NCI-H345 (cell line): ENCODE measurements at places on chromosomes 3 and 15.

- DNase-seq = peak; percentile 82
Observed at GRCh38 chr15:62109982-62110851, 43.4 kb downstream of the C2CD4A start.

GRCh38 chr15:72306211-72306785, 13.7 kb downstream of the CELF6 start:
- DNase-seq = no peak

DNA sequence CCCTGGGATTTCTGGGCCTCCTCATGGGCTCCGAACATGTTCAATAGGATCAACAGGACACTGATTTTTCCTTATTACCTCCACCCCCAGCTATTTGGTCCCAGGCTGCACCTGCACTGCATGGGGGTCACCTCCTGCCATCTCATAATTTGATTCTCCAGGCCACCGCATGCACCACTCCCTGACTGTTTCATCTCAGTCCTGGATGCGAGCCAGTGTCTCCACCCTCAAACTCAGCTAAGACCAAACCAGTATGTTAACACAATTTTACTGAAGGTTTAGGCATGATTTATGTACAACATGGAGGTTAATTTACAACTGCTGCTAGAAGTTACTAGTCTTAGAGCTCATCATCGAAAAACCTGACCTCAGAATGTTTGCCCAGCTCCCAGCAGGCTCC, 249.5 kb downstream of the UACA start:
- DNase-seq = no peak

GRCh38 chr3:123684636-123685035, 99.8 kb upstream of the HACD2 start:
- no peak for DNase-seq

GRCh38 chr15:90539789-90540188, 10.1 kb downstream of the CRTC3 start:
- DNase-seq = no peak

- no peak for DNase-seq
Observed at GRCh38 chr3:194086388-194087075, 49.4 kb upstream of the HES1 start.

DNA sequence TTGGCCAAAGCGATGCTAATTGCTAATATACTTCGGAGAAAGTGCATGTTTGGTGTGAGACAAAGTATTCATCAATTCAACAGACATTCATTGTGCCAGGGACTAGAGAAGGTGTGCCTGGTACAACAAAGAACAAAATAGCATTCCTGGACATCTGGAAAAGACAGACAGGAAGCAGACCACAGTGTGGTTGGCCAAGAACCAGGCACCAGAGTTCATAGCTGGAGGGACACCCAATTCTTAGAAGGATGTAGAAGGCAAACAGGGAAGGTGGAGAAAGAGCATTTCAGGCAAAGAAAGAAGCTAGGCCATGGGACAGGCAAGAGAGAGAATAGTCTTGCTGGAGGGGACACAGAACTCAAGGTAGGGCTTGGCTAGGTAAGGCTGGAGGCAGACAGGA, 105.8 kb upstream of the ETV5 start:
- DNase-seq = no peak

GRCh38 chr3:25476639-25477038, 48.6 kb downstream of the RARB start:
- no peak for DNase-seq

DNA sequence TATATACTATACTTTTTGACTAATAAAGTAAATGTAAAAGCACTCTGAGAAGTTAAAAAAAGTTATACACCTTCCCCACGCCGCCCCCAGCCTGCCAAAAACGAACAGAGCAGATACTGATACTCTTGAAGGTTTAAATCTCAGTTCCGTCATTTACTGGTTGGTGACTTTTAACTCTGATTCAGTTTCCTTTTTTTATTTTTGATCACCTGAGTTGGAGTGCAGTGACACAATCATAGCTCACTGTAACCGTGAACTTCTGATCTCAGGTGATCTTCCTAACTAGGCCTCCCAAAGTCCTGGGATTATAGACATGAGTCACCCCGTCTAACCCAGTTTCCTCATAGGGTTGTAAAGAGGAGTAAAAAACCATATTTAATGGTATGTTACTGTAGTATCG, 3.3 kb upstream of the TIPIN start:
- no peak for DNase-seq

DNA sequence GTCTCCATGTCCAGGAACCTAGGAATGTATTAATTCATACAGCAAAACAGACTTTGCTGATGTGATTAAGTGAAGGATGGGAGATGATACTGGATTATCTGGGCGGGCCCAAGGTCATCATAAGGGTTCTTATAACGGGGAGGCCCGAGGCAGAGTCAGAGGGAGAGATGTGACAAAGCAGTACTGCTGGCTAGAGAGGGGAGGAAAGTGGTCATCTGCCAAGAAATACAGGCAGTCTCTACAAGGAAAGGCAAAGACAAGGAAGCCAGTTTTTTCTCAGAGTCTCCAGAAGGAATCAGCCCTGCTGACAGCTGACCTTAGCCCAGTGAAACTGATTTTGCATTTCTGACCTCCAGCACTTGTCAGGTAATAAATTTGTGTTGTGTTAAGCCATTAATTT, 66.2 kb upstream of the CORO2B start:
- no peak for DNase-seq

- no peak for DNase-seq
Observed at GRCh38 chr3:98972155-98972554, 70.7 kb upstream of the DCBLD2 start.

GRCh38 chr3:52820736-52821135, 9.7 kb downstream of the ITIH4 start:
- peak; percentile 2 for DNase-seq

DNA sequence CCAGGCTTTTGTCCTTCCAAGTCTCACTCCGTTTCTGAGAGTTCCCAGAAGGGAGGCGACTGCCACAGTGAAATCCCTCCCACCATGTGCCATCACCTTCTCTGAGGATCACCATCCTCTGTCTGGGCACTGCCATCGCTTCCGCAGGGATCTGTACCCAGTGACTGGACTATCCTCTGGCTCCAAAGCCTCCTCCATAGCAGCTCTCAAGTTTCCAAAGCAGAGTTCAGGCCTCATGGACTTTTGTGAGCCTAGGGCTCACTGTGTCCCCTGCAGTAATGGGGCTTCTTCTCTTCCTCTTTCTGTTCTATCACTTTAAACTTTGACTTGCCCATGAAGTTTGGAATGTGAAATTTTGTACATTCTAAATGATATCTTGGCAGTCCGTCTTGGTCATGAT, 63.9 kb downstream of the TIPARP start:
- DNase-seq = no peak

DNA sequence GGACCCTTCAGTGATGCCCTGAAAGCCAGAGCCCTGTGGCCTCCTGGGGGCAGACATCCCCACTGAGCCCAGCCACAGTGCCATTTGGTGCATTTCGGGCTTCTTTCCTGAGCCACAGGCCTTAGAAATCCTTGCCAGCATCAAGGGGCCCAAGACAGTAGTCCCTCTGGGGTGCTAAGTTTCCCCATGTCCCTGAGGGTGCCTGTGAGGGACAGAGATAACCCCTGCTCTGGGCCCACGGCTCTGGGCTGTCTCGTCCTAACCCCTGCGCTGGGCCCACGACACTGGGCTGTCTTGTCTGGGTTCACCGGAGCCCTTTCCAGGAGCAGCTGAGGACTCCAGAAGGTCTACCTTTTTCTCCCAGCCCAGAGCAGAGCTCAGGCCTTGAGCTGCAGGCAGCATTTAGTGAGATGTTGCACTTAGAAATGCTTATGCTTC, 45.1 kb upstream of the FGD5 start:
- no peak for DNase-seq

DNA sequence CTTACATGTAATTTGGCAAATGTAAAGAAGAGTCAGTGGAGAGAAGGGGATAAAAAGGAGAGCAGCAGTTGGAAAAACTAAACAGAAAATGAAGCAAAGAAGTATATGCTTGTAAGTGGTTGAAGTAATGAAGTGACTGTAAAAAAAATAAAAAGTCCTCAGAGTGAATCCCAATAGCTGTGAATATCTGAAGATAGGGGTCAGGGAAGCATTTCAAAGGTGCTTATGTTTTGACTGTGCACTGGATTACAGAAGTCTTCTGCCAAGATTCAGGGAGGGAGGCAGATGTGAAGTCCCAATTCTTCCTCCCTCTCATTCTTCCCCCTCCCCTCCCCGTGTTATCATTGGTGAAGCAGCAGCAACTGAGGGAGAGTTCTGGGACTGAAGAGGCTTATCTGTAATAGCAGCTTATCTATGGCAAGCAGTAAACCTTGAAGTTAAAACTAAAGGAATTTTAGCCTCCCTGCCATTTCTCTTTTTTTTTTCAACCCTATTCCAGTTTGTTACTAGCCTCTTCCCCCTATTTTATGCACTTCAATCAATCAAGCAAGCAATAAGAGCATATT, 597.9 kb downstream of the IGSF11 start:
- no peak for DNase-seq

DNA sequence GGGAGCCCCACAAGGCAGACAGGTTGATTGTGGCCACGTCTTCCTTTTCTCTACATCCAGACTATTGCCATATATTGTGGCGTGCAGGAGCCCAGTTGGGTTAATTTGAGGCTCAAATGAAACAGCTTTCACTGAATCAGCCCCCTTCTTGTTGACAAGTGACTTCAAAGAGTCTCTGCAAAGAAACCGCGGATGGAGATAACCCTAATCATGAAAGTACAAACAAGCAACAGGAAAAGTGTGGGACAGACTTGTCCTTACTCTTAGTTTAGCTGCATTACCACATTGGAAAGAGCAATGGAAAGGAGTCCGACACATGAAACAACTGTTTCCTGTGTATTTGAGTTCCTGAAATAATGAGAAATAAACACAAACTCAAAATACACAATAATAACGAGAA, 3.3 kb downstream of the TMEM40 start:
- DNase-seq = no peak

DNA sequence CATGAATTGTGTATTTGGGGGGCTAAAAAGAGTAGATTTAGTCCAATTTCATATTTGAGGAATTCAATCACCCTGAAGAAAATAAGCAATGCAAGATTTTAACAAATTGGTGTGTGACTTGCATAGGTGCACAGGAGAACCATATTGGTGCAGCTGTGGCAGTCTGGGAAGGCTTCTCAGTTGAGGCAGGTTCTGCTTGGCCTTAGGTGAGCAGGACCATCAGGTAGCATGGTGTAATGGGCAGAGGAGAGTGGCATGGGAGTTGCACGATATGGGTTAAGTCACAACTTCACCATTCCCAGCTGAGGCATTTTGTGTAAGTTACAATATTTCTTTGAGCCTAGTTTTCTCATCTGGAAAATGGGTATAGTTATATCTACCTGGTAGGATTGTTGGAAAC, 10.5 kb downstream of the EBLN2 start:
- DNase-seq = no peak

DNA sequence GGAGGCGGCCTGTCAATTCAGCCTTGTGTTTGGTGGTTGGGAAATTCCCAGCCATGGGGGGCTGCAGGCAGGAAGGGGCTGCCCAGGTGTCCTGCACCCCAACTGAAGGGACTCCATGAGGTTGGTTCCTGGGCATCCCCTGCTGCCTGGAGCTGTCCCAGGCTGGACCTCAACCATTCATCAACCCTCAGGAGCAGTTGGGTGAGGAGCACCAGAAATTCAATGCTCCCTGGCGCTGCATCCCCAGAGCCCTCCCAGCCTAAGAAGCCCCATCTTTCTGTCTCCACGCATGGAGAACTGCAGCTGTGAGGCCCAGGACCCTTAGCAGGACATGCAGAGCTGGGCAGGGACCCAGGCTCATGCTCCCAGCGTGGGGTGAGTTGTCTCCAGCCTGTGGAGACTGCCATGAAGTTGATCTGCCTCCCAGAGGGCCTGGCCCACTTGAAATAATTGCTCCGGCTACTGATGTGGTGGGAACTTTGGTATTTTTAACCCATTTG, 8.0 kb upstream of the SEMA3B start:
- no peak for DNase-seq

GRCh38 chr3:47399531-47400270, 18.9 kb downstream of the PTPN23 start:
- DNase-seq = no peak

- no peak for DNase-seq
Observed at GRCh38 chr3:185089343-185089742, 63.5 kb downstream of the C3orf70 start.

GRCh38 chr15:54197995-54198394, 219.8 kb downstream of the UNC13C start:
- peak; percentile 36 for DNase-seq

GRCh38 chr3:188522115-188522514, 368.2 kb downstream of the LPP start:
- no peak for DNase-seq

- no peak for DNase-seq
Observed at GRCh38 chr3:45442679-45443253, 54.4 kb downstream of the LARS2 start.

GRCh38 chr3:190378240-190378891, 9.6 kb upstream of the CLDN16 start:
- DNase-seq = no peak

- DNase-seq = no peak
Observed at GRCh38 chr3:59482684-59483083, 432.9 kb upstream of the CFAP20DC start.

DNA sequence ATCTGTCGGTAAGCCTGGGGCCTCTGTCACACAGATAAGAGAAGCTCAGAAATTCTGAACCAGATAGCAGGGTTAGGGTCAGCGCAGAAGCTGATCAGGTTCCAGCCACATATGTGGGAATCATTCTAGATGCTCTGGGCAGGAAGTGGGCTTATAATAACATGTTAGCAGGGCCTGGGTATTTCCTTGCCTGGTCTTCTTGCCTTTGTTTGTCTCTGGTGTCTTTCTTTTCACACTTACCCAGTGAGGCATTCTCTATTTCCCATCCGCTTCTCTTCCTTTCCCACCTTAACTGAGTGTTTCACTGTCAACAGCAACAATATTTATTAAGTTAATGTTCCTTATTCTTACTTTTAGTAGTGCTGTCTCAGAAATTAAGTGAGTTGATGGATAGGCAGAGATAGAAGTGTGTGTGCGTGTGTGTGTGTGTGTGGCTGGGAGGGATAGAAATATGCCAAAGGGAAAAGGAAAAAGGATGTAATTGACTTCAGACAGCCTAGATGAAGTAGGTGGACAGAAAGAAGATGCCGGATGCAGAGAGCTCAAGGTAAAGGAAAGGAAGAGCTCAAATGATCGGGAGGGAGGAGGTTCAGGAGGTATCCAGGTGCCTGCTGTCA, 2.0 kb downstream of the PLA1A start:
- DNase-seq = no peak

GRCh38 chr3:31924610-31925270, 56.3 kb downstream of the OSBPL10 start:
- no peak for DNase-seq
